Hematopoietic multipotent progenitor cell treated with erythropoietin and hydrocortisone succinate and interleukin-3 and kit ligand, for 17 days (in vitro differentiated cells): ENCODE measurements at places on chromosomes 3 and 15.

DNA sequence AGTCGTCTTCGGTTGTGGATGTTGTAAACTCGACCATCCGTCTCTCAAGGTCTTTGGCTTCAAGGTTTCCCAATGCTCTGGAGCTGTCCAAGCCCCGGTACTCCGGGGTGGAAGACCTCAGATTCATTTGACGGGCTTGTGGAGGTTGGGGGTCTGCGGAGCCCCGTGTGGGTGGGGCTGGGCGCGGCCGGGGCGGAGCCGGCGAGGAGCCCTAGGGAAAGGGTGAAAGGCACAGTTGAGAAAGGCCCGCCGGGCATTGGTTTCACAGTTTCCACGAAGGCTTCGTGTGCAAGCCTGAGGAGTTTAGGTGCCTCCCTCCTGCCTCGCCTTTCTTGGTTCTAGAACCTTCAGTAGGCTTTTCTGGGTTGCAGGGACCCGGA is 360 bp upstream of the MGA start:
- DNase-seq, result no peak

GRCh38 chr3:28973609-28974008 is 307.3 kb upstream of the RBMS3 start:
- DNase-seq, result no peak

GRCh38 chr3:133930341-133930933 is 34.8 kb upstream of the RAB6B start:
- no peak for DNase-seq

DNA sequence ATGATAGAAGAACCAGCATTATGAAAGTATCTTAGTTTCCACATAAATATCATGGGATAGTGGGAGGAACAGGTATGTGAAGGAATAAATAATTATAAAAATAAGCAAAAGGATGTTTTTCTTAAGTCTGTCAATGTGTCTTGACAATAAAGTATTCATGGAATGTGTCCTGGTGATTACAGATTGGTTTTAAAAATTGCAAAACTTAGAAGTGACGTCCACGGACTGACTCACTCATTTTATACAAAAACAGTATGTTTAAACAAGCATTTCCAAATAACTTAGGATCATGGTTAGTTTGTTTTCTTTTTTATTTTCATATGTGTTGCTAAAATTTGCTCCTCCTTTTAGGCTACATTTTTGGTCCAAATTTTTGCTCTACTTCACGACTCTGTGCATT is 687.0 kb upstream of the NECTIN3 start:
- DNase-seq, result no peak

GRCh38 chr3:126964261-126964660 is 18.7 kb upstream of the PLXNA1 start:
- DNase-seq, result no peak

DNA sequence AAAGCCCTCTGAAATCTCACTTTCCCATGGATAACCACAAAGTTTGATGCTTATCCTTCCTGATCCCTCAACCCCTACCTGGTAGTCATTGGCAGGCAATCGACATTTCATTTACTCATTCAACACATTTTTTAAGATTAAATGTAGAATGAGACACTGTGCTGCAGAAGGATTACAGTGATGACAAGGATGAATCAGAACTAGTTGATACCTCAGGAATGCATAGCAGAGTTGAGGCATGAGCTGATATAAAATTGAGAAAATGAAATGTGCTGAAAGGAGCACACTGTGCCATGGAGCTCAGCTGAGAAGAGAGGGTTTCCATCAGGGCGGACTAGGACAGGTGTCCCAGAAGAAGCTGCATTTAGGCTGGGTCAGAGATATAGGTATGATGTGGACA is 48.9 kb upstream of the ACTL6A start:
- no peak for DNase-seq

DNA sequence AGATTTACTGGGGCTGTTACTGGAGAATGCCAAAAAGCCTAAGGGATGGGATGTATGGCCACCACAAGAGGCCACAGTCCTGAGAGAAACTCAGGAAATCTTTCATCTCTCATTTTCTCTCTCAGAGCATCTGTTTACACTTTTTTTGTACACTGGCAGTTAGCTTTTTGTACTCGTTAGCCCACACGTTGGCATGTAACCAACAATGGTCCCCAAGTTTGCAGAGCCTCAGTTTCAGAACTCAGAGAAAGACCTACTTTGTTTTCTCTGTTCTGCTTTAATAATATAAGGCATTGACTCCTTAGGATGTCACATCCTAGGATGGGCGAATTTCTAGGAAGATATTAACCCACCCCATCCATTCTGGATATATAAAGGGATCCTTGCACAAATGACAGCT is 183.5 kb downstream of the SUCNR1 start:
- DNase-seq, result no peak

DNA sequence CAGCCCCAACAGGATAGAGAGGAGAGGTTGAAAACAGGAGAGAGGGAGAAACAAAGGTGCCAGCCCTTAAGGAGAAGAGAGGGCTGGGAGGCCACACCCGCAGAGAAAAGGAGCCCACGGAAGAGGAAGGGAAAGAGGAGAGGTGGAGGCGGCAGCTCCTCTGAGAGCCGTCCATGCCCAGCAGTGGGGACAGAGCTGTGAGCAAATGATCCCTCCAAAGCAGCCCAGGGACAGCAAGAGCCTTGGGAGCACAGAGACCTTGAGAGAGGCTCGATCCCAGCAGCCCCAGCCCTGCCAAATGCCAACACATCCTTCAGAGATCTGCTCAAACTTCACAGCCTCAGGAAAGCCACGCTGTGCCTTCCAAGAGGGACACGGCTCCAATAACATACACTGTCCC is 66.7 kb upstream of the CORO2B start:
- no peak for DNase-seq

DNA sequence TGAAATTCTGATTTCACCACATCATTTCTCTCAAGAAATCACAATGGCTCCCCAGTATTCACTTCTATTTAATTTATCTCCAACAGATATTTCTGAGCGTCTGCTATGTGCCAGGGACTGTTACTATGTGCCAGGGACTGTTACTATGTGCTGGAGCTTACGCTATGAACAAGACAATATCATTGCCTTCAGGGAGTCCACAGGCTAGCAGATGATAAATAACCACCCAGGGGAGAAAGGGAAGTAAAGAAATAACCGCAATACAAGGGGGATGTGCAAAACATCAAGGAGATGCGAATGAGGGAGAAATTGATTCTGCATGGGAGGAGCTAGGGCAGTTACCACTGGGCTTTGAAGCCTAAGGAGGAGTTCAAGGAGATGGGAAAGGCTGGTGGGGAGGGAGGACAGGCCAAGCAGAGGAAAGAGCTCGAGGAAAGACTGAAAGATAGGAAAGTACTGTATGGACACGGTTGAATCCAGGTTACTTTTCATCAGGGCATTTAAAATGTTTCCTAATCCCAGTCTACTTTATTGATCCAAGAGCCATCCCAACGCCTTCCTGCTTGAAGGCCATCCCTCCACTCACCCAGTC is 2.5 kb downstream of the THSD4 start:
- no peak for DNase-seq

DNA sequence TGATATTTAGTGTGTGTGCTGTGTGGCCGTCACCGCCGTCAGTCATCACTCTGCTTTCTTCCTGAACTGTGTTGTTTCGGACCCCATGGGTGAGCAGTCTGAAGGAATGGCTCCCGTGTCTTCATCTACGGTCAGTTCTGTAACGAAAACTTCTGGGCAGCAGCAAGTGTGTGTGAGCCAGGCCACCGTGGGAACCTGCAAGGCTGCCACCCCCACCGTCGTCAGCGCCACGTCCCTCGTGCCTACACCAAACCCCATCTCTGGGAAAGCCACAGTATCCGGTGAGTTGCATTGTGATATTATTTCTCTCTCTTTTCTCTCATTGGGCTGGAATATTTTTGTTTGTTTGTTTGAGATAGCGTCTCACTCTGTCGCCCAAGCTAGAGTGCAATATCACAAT is 34.7 kb downstream of the MAP6D1 start:
- no peak for DNase-seq

- DNase-seq, result no peak
Observed at GRCh38 chr15:68778876-68779275, 41.8 kb downstream of the ANP32A start.

- no peak for DNase-seq
Observed at GRCh38 chr15:45347033-45347432, 31.3 kb downstream of the GATM start.

- DNase-seq, result no peak
Observed at GRCh38 chr3:15998911-15999310, 175.6 kb upstream of the GALNT15 start.

DNA sequence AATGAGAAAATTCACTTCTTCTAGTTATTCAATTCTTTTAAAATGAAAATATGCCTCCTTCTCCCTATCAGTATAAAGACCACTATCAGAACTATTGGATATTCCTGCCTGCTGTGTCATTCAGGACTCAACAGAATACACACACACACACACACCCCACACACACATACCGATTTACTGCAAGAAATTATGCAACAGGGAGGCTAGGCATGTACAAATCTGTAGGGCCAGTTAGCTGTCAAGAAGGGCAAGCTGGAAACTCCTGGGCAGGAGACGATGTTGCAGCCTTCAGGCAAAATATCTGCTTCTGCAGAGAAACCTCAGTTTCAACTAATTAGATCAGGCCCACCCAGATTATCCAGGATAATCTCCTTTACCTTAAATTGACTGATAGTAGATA is 13.9 kb upstream of the RYR3 start:
- DNase-seq, result no peak

DNA sequence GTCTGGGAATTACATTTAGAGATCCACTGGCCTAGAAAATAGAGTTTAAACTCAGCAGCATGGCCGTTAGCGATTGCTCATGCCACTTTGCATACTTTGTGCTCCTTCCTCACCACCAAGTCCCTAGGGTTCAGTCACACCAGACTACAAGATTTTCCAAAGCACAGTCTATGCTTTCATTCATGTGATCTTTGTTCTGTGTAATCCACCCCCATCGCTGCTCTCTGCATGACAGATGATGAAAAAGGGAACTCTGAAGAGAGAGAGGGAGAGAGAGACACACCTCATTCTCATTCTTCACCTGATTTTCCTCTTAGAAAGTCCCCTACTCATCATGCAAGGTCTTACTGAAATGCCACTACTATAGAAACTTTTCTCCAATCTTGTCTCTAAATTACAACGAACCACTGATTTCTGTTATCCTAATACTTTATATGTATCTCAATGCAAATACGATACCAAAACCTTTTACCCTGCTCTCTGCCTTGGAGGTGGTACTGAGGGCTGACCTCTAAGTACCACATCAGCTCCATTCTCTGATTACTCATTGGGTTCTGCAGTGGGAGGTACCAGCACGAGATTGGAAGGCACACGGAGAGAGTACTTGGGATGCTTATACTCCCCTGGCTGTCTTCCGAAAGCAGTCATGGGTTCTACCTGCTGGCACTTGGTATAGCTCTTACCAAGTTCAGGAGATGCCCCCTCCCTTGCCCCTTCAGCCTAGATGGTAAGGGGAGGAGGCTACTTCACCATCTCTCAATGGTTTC is 1.1 kb upstream of the PARP15 start:
- no peak for DNase-seq

DNA sequence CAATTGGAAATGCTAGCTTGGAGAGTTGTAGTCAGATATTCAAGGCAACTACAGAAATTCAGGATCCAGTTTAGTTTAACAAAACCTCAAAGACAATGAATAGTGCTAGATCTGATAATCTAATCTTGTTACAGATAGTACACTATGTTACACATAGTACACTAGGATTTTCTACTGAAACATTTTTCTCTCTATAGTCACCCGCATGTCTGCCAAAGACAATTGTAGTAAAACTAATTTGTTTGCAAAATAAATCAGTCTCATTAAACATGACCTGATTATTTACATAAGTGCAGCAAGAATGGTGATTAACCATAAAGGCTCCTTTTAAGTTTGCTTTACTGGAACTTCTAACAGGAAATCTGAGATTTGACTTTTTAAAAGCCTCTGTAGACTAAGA is 52.0 kb downstream of the ILDR1 start:
- DNase-seq, result no peak

DNA sequence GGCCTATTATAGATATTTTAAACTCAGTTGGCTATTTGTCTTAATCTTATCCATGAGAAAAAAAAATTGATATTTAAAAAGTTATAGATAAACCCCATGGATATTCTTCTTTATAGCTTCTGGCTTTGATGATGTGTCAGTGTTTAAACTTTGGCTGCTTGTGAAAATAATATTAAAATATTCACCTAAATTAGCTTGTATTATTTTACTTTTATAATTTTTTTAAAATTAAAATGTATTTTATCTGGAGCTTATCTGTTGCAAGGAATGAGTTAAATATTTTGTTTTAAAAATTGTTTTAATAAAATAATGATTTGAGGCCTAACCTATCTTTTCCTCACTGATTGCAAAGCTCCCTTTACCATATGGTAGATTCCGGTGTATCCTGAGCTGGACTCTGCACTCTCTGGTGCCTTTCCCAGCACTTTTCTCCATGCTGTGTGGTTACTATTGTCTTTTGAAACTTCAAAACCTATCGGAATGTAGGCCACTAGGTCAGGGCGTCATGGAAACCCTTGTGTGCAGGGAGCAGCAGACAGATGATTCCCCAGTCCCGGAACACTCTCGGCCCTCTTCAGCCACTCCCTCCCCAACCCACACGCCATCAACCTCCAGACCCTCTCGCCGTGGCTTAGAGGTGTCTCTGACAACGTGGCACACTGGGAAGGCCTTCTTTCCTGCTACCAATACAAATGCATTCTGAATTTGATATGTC is 252.3 kb upstream of the ATP10A start:
- DNase-seq, result no peak

- no peak for DNase-seq
Observed at GRCh38 chr3:106030627-106030963, 161.8 kb upstream of the CBLB start.

GRCh38 chr3:100053951-100054620 is 60.2 kb downstream of the FILIP1L start:
- DNase-seq, result no peak

- no peak for DNase-seq
Observed at GRCh38 chr3:105959851-105960250, 91.0 kb upstream of the CBLB start.

DNA sequence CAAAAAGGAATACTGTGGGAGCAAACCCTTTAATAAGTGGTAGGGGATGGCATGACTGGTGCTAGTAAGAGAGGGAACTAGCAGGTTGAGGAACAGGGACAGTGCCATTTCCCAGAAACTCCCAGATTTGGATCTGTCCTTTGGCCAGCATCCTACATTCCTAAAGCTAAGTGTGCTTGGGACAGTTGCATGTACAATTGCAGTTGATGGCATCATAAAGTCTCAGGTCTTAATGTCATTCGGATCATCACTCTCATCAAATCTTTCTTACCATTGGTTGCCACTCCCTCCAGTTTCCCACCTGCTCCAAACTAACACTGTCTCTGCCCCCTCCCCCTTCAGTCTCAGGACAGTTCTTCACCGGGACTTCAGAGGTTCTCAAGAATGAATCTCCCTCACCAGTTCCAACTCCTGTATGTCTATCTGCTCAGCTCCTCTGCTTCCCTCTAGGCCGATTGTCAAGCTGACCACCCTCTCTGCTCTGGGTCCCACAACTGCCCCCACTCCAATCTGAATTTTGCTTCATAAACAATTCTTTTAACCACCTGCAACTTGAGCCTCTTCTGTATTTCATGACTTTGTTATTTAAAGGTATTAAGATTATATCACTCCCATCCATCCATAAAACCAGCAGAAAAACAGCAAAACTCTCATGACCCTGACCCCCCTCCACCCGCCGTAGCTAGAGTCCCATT is 260.8 kb downstream of the CGGBP1 start:
- DNase-seq, result no peak

GRCh38 chr15:42728560-42728959 is 8.4 kb downstream of the CDAN1 start:
- no peak for DNase-seq

GRCh38 chr3:137770835-137771399 is 6.8 kb downstream of the SOX14 start:
- no peak for DNase-seq

- no peak for DNase-seq
Observed at GRCh38 chr3:113630956-113631542, 65.4 kb downstream of the USF3 start.
